ENCODE measurements at places on chromosomes 16 and 17.

DNA sequence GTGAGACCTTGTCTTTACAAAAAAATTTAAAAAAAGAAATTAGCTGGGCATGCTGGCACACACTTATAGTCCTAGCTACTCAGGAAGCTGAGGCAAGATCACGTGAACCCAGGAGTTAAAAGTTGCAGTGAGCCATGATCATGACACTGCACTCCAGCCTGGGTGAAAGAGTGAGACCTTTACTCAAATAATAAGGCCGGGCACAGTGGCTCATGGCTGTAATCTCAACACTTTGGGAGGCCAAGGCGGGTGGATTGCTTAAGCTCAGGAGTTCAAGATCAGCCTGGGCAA is 11.5 kb upstream of the RIPOR1 start:
- H3K27ac ChIP-seq, result no peak overlapping the region
- H3K27me3 ChIP-seq, result no peaks in the 10 kb centered on the region
- no peak for DNase-seq
- no peaks in the 10 kb centered on the region for H3K36me3 ChIP-seq
- no peak overlapping the region for H3K4me3 ChIP-seq

GRCh38 chr17:40956401-40957254 is 10.1 kb downstream of the KRT39 start:
- H3K36me3 ChIP-seq, result no peaks in the 10 kb centered on the region
- no peak for DNase-seq
- no peak overlapping the region for H3K27ac ChIP-seq
- no peaks in the 10 kb centered on the region for H3K4me1 ChIP-seq
- H3K27me3 ChIP-seq, result peaks cover 5% of the 10 kb centered on the region
- no peak overlapping the region for H3K4me3 ChIP-seq

- H3K27ac ChIP-seq, result no peak overlapping the region
- no peaks in the 10 kb centered on the region for H3K36me3 ChIP-seq
- H3K27me3 ChIP-seq, result no peaks in the 10 kb centered on the region
- H3K4me3 ChIP-seq, result no peak overlapping the region
These were observed 226.7 kb upstream of the ELAC2 start for GRCh38 chr17:13244513-13244912.

DNA sequence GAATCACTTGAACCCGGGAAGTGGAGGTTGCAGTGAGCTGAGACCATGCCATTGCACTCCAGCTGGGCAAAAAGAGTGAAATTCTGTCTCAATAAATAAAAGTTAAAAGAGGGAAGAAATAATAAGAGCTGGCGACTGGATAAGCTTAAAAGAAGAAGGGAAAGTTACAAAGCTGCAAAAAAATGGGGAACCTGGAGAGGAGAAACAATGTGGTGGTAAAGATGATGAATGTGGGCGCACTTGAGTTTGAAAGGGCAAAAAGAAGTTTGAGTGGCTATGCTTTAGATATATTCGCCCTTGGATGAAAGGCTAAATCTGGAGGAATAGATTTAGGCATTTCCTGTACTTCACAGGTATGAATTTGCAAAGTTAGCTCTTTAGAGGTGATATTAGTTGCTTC is 53.0 kb upstream of the YPEL2 start:
- H3K4me1 ChIP-seq, result no peaks in the 10 kb centered on the region
- no peaks in the 10 kb centered on the region for H3K27me3 ChIP-seq
- DNase-seq, result no peak
- H3K4me3 ChIP-seq, result no peak overlapping the region

GRCh38 chr16:53093162-53093744 is 38.5 kb downstream of the CHD9 start:
- H3K27me3 ChIP-seq, result no peaks in the 10 kb centered on the region
- peaks cover 36% of the 10 kb centered on the region for H3K4me1 ChIP-seq
- H3K36me3 ChIP-seq, result peaks cover 2% of the 10 kb centered on the region
- DNase-seq, result no peak

DNA sequence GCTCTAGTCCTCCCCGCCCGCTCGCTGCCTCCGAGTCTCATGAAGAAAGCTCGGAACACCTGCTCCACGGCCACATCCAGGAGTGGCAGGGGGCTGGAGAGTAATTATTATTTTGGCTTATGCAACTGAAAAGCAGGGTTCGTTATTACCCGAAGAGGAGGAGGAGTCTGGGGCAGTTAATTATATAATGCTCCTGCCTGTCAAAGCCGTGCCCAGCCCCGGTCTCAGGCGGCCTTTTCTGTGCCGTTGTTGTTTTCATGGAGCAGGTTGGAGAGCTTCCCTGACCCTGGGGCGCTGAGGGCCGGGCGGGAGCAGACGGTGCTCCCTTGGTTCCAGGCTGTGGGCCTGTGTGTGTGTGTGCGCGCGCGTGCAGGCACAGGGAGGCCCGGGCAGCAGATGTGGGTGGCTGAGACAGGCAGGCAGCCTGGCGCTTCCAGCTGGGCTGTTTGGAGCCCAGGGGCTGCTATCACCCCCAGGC is 2.4 kb downstream of the JPH3 start:
- H3K4me3 ChIP-seq, result peak overlapping the region; percentile 12
- H3K4me1 ChIP-seq, result peaks cover 10% of the 10 kb centered on the region
- H3K27me3 ChIP-seq, result peaks cover 67% of the 10 kb centered on the region
- DNase-seq, result no peak
- H3K27ac ChIP-seq, result no peak overlapping the region

- H3K36me3 ChIP-seq, result no peaks in the 10 kb centered on the region
- H3K4me3 ChIP-seq, result no peak overlapping the region
- H3K27ac ChIP-seq, result no peak overlapping the region
- no peaks in the 10 kb centered on the region for H3K4me1 ChIP-seq
- peaks cover 4% of the 10 kb centered on the region for H3K27me3 ChIP-seq
- no peak for DNase-seq
These were observed 151.0 kb downstream of the IRX3 start for GRCh38 chr16:54135361-54136275.

DNA sequence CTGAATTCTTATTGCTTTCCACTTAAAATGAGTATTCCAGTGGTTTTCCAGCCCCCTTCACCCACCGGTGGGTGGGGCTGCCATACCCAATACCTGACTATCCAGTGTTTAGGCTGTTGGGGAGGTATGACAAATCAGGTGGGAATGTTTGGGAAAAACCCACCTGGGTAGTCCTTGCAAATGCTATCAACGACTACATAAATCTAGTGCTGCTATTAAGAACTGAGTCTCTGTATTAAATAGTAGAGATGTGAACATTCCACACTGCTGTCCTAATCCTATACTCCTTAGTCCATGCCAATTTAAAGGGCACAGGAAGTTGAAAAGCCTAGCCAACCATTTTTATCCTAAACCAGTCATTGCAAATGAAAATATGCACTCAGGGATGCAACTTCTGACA is 126.6 kb downstream of the AXIN2 start:
- peaks cover 21% of the 10 kb centered on the region for H3K27me3 ChIP-seq
- no peak for DNase-seq
- no peak overlapping the region for H3K27ac ChIP-seq

DNA sequence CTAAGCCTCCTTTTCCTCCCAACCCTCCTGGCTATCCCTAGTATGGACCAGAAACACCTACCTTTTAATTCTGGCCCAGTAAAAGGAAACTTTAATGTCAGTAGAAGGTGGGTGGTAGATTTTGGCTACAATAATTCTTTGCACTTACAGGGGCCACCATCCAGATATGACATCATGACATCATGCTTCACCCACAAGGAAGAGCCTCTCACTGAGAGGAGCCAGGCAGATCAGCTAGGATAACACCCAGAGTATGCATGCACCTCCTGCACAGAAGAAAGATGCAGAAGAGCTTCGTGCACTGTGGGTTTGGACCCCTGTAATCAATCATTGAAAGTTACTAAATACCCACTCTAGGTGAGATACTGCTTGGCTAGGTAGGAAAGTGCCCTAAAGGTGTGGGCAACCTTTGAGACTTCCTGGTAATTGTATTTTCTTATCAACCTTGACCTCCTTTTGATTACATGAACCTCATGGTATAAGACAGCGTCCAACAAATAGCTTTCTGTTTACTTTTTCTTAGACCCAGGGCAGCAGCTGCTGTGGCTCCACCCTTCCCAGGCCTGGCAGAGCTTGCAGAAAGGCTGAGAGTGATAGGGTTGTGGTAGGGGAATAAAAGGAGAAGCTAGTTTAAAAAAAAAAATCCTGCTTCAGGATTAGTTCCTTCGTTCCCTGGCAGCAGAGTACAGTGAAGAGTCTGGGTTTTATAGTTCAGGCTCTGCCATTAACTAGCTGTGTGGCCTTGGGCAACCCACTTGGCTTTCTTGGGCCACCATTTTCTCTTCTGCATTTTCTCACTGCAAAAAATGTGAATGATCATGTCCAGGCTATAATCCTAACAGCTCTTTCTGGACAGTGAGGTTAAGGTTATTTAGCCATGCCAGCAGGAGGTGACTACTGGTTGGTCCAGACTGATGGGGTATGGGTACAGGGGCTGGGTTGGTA is 6.2 kb downstream of the MAP3K14 start:
- peaks cover 76% of the 10 kb centered on the region for H3K36me3 ChIP-seq
- H3K4me1 ChIP-seq, result peaks cover 74% of the 10 kb centered on the region
- no peak for DNase-seq

DNA sequence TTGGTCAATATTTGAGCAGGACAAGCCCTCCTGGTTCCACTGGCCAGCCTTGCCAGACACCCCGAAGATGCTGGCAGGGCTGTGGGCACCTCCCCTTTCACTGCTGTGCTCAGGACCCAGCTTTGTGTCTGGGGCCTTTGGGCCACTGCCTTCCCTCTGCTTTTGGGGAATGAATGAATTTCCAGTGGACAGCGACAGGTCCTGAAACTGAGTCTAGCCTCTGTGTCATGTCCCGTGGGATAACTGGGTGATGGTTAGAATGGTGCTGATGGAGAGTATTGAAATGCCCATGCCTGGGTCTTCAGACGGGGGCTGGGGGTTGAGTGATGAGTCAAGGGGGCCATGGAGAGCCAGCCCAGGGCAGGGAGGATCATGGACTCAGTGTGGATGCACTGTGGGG is 135.8 kb downstream of the FOXL1 start:
- H3K4me1 ChIP-seq, result no peaks in the 10 kb centered on the region
- no peak for DNase-seq
- no peaks in the 10 kb centered on the region for H3K36me3 ChIP-seq
- H3K27ac ChIP-seq, result no peak overlapping the region

- H3K27me3 ChIP-seq, result no peaks in the 10 kb centered on the region
- H3K4me3 ChIP-seq, result no peak overlapping the region
- H3K4me1 ChIP-seq, result peaks cover 4% of the 10 kb centered on the region
- H3K36me3 ChIP-seq, result peaks cover 2% of the 10 kb centered on the region
These were observed 12.9 kb upstream of the VPS4A start for GRCh38 chr16:69298261-69298660.

DNA sequence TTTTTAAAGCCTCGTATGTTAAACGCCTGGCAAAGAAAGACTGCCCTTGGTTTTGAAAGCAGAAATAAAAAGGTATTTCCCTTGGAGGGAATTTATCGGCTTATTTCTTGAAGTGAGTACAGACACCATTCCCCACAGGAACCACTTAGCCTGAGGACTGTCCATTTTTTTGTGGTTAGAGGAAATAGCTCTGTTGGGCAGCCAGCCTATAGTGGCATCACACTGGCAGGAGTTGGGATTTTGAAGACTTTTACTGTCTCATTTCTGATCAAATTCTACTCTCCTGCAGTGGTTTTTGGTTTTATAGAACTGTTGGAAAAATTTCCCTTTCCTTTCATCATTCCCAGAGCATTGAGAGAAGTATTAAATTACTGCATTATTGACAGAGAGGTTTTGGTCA is 34.1 kb upstream of the CDC6 start:
- peaks cover 19% of the 10 kb centered on the region for H3K4me1 ChIP-seq
- H3K27me3 ChIP-seq, result no peaks in the 10 kb centered on the region
- H3K36me3 ChIP-seq, result peaks cover 7% of the 10 kb centered on the region
- no peak for DNase-seq
- no peak overlapping the region for H3K4me3 ChIP-seq

GRCh38 chr17:12706070-12706469 is 40.4 kb downstream of the MYOCD start:
- no peaks in the 10 kb centered on the region for H3K4me1 ChIP-seq
- H3K27me3 ChIP-seq, result peaks cover 2% of the 10 kb centered on the region
- no peak for DNase-seq
- no peak overlapping the region for H3K27ac ChIP-seq
- H3K36me3 ChIP-seq, result no peaks in the 10 kb centered on the region
